ENCODE measurements at places on chromosomes 16 and 17. TPM values are rescaled to one million over a fixed set of nuclear protein-coding genes. Genes with fewer than 3 reads are reported as not detected.

DNA sequence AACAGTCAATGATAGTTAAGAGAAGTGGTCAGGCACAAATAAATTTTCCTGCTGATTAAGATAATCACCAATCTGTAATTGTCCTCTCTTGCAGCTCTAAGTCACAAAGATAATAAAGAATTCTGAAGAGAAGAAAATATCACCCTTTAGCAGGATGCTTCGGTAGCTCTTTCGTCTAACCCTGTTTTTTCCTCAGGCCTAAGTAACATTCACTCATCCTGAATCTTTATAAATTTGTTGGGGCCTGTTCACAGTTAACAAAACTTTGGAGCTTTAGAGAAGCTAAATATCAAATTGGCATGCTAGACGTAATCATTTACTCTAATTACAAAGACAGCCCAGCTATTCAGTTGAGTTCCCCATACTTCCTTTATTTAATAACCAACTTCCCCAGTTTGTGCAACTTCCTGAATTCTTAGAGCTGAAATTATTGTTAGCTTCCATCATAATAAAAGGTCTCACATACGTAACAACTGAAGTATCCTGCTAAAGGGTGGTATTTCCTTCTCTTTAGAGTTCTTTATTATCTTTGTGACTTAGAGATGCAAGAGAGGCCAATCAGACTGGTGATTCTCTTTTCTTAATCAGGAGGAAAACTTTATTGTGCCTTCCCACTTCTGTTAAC, 118.6 kb downstream of the TANGO6 start:
- no peak for DNase-seq

GRCh38 chr16:11136600-11136999, 119.4 kb downstream of the SOCS1 start:
- no peak for DNase-seq

DNA sequence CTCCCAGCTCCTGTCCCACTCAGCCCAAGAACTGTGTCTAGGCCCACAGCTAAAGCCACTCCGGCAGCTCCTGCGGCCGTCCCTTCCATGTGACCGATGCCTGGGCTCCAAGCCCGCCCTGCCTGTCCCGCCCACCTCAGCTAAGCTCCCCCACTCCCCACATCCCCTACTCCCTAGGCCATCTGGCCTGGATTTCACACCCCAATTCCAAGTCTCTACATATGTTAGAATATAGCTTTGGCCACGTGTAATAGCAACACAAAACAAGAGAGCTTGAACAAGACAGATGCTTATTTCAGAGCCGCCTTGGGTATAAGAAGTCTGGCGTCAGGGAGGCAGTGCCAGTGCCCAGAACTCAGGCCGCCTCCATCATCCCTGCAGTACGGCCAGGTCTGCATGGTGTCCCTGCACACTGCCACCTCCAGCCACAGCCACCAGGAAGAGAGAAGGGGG, 30.0 kb upstream of the USP22 start:
- no peak for DNase-seq

OTOP3 gene
- total RNA-seq = not detected

MEOX1 gene
- total RNA-seq = 1.8 TPM

DNA sequence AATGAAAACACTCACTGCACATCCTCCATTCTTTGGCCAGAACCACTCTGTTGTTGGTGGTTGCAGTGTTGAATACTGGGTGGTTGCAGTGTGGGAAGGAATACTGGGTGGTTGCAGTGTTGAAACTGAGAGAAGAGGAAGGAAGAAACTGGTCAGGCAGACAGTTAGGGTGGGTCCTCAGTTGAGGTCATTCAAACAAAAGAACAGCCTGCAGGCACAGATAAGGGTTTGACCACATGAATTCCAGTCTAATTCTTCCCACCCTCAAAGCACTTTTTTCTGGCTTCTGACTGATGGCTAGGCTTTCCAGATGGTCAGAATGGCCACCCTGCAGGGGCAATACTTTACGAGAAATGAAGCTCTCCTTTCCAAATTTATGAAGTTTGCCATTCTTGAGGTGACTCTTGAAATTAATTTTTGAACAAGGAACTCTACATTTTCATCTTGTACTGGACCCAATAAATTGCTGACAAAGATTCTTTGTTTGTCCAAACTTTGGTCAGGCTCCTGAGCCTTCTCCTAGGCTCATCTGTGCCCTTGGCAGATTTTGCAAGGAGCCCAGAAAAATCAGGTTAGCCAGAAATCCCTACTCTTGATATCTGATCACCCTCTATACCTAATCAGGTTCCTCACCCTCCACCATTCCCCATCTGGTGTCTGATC, 596.6 kb upstream of the CDH5 start:
- no peak for DNase-seq
